ENCODE measurements at places on chromosomes 6 and 20.
A peak's percentile ranks its signal among the peaks of the same experiment; 100 is the strongest.

GRCh38 chr6:11428895-11429294 lies 108.7 kb upstream of the TMEM170B start:
- no peak for DNase-seq

GRCh38 chr20:47152068-47152467 lies 204.4 kb downstream of the ZMYND8 start:
- DNase-seq: no peak

DNA sequence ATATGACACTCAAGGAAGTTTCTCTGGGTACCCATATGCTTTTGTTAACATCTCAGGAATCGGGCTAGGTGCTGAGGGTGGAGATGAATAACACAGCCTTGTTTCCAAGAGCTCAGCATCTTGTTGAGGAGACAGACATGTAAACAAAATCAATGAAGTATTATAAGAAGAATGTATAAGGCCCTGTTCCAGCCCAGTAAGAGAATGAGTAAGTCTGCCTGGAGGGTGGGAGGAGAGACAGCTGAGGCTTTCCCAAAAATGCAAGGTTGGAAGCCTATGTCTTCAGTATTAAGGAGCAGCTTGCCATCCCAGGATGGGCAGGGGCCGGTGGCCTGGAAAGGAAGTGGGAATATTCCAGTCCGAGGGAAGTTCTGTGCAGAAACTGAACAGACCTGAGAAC lies 615.3 kb upstream of the BTBD3 start:
- DNase-seq: no peak

GRCh38 chr20:59604741-59605600 lies 631 bp downstream of the PHACTR3 start:
- DNase-seq: no peak

- DNase-seq: no peak
Measured at GRCh38 chr20:17579369-17580039, 9.6 kb downstream of the DSTN start.

DNA sequence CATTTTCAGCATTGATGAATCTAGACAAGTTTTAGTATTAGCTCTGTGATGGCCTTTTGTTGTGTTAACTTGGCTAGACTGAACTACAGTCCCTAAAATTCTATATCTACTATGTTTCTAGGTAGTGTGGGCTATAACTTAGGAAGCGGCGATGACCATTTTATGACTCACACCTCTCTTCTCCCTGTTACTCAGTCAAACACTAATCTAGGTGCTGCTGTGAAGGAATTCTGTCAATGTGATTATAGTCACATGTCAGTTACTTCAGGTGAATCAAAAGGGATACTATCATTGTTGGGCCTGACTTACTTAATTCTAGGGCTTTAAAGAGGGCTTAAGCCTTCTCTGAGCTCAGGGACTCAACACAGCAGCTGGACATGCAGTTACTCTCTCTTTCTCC lies 691.5 kb upstream of the MAP3K7 start:
- no peak for DNase-seq

DNA sequence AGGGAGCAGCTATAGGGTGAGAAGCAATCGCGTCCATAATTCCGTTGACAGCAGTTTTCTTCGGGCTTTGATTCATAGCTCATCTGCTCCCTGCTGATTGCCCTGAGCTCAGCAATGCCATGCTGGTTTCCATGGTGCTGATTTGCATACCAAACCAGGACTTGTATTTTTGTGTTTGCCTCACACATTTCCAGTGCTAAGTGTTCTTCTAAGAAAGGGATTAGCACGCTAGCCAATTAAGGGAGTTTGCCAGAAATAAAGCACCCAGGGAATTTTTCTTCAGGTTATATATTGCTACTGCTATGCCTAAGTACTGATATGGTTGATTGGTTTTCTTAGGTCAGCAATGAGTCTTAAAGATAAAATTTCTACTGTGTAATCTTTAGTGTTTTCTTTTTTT lies 177.6 kb downstream of the PLCB1 start:
- no peak for DNase-seq

- DNase-seq: no peak
Measured at GRCh38 chr6:24016857-24017256, 109.2 kb upstream of the NRSN1 start.

GRCh38 chr6:164700497-164700896 lies 608.9 kb downstream of the C6orf118 start:
- no peak for DNase-seq

GRCh38 chr6:16257999-16258708 lies 19.8 kb downstream of the GMPR start:
- DNase-seq: no peak

- no peak for DNase-seq
Measured at GRCh38 chr6:141513830-141514229, 618.9 kb upstream of the GJE1 start.

- DNase-seq: no peak
Measured at GRCh38 chr6:119201480-119201879, 123.0 kb upstream of the FAM184A start.

DNA sequence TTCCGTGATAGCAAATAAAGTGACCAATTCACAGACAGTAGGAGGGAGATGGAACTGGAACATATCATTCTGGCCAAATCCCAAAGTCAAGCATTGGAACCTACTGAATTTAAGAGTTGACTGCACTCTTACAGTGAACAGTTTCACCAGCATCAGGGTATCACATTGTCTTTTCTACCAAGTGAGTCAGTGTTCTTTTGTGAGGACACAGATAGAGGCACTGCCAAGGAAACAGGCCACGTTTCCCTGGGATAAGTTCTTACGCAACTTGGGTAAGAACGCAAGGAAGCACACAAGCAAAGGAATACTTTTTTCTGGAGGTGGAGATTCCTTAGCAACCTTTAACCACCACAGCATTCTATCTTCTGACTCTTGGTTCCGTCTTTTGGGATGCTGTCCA lies 28.6 kb upstream of the ENPP5 start:
- DNase-seq: no peak

DNA sequence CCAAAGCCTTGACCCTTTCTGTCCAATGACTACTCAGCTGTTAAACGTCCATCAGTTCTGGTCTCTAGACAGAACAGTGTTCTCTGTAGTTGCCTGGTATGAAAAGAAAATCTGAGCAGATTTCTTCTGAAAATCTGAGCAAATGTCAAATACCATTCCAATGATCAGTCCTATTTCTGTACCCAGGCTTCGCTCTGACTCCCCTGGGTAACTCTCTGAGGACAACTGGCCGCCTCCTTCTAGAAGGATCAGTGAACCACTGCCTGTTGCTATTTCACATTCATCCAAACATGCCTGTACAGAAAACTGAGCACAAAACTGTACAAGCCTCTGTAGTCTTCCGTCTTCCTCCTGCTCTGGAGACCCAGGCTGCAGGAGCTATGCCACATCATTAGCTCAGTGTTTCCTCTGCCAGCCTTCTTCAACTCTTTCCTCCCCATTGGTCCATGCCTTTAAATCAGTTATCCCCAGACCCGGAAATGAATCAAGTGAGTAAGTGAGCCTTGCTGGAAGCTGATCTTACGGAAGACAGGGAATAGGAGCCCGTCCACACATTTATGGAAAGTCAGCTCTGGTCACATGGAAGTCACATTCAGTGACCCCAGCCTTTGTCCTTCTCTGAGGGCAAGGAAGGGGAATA lies 63.3 kb downstream of the DAAM2 start:
- no peak for DNase-seq

DNA sequence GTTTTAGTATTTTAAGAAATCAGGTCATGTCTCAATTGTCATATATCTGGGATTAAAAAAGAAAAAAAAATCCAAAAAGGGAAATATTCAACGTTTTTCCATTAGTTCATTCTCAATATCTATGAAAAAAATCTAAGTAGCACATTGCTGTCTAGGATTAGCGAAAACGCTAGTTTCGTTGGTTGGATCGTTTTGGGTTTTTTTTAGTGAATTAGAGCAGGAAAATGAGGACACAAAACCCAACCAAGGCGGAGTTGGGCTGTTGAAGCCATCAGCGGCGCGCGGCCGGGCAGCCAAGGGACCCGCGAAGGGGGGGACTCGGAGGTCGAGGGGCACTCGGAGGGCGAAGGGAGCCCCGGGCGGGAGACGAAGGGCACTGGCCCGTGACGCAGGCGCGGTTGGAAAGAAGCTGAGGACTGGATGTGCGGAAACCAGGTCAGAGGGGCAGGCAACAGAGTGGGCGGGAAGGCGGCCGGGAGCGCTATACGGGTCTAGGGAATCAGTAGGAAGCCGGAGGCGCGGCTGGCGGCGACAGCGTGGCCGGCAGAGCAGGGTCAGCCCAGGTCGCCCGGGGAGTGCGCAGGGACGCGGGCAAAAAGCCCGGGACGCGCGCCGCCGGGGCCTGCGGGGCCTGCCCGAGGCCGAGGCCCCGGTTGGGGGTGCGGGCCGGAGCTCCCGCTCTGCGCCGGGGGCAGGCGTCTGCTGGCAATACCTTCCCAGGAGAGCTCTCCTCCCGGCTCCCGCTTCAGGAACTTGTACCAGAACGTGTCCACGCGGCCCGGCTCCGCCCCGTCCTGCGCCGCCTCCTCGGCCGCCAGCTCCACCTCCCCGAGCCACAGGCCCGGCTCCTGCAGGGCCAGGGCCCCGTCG lies 599 bp downstream of the EPM2A start:
- peak; percentile 33 for DNase-seq

- no peak for DNase-seq
Measured at GRCh38 chr6:113363866-113364265, 493.3 kb upstream of the MARCKS start.

- no peak for DNase-seq
Measured at GRCh38 chr20:10861619-10862018, 187.8 kb upstream of the JAG1 start.

DNA sequence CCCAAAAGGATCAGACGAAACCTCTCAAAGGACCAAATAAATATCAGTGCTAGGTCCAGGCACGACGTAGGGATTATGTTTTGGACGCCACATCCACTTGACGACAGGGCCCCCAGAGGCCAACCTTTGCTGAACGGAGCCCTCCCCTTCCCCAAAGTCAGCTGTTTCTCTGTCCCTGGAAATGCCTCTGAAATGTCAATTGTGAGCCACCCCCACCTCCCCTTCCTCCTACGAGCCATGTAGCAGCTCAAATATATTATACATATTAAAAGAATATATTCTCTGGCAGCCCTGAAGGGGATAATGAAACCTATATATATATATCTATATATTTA lies 39.6 kb upstream of the BLCAP start:
- no peak for DNase-seq

GRCh38 chr6:5339786-5340185 lies 78.5 kb downstream of the FARS2 start:
- DNase-seq: no peak

DNA sequence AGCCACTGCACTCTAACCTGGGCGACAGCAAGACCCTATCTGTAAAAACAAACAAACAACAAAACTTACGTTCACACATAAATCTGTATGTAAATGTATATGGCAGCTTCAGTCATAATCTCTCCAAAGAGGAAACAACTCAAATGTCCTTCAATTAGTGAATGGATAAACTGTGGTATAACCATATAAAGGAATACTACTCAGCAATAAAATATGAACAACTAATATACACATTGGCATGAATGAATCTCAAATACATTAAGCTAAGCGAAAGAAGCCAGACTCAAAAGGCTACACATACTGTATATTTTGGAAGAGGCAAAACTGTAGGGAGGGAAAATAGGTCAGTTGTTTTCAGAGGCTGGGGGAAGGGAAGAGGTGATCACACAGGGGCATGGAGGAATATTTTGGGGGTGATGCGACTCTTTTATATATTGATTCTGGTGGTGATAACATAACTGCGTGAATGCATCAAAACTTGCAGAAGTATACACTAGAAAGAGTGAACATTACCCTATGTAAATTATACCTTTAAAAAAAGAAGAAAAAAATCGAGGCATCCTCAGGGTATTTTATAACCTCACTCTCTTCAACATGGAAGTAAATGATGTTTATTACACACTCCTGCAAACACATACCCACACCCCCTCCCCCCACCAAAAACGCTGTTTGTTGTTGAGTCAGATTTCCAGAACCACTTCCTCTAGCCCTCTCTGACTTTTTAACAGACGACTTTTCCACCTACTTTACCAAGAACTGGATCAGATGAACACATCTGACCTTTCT lies 115.2 kb upstream of the RNF24 start:
- DNase-seq: no peak

DNA sequence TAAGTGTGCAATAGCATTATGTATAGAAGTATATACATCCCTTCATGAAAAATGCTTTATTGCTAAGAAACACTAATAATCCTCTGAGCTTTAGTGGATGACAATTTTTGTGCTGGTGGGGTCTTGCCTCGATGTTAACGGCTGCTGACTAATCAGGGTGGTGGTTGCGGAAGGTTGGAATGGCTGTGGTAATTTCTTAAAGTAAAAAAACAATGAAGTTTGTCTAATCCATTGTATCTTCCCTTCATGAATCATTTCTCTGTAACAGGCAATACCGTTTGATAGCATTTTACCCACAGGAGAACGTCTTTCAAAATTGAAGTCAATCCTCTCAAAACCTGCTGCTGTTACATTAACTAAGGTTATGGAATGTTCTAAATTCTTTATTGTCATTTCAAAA lies 816.5 kb upstream of the GJE1 start:
- no peak for DNase-seq

- DNase-seq: no peak
Measured at GRCh38 chr20:38975539-38976120, 13.5 kb downstream of the DHX35 start.

- no peak for DNase-seq
Measured at GRCh38 chr6:87396595-87397392, 11.0 kb upstream of the CFAP206 start.

DNA sequence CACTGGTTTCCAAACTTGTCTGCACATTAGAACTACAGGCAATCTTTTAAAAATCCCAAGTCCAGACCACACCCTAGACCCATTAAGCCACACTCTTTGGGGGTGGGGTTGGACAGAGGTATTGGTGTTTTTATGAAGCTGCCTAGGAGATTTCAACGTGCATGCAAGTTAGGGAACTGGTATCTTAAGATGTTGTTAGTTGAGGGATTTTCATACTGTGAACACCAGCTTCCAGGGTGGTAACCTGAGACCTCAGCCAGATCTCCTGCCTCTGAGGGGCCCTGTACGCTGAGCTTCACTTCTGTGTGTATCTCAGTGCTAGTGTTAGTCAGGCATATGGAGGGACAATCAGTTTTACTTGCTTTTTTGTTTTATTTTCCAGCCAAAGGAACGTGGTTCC lies 138.0 kb downstream of the UTRN start:
- no peak for DNase-seq

DNA sequence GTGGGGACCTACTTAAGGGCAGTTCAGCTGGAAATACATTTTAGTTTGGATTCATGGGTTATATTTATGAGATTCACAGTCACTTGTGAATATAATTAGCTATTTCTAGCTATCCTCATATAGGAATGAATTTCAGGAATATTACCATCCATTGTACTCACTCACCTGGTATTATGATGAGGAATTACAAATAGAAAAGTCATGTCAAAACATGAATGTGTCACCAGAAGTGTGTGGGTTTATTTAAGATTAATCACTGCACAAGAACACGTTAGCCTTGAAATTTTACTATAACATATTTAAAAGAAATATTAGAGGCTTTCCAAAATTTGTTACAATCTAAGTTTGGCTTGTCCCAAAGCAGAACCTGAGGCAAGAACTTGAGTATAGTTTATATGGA lies 510.5 kb downstream of the PHF3 start:
- DNase-seq: no peak

All from stimulated activated CD4-positive, alpha-beta T cell treated with anti-CD3 and anti-CD28 coated beads, TNF-alpha, amount 100 ng/mL, for 1 hour (primary cell).